Heart right ventricle (tissue), 16 donors: ENCODE measurements at places on chromosomes 12 and 14. TPM values are rescaled to one million over a fixed set of nuclear protein-coding genes. Genes with fewer than 3 reads are reported as not detected.
A peak's percentile ranks its signal among the peaks of the same experiment; 100 is the strongest.

The PIWIL1 gene
- total RNA-seq, result not detected

The DIO2 gene
- total RNA-seq, result 3.7 TPM

The SLC10A1 gene
- total RNA-seq, result not detected

DNA sequence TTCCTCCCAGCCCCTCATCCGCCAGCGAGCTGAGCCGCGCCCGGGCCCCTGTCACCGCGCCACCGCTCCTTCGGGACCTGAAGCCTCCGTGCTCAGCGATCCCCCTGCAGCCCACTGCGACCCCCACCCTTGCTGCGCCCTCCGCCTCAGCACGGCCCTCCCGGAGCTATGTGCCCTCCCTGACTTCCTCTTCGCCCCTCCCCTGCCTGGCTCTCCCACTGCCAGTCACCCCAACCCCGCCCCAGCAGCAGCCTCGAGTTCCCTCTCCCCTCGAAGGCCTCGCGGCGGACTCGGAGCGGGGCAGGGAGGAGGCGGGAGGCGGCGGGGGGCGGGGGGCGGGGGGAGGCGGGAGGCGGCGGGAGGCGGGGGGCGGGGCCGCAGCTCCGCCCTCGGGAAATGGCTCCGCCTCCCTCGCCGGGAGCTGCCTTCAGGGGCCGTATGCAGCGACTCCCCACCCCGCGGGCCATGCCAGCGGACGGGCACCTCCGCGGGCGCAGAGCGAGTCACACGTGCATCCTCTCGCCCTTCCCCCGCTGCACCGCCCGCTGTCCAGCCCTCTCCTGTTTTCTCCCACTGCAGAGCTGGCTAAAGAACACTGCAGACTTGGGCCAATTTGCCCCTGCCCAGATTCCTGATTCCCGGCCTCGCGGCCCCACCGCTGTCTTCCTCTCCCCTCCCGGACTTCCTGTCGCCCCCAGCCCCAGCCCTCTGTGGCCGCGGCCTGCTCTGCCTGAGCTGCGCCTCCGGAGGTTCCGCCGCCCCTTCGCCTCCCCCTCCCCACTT is 29.1 kb upstream of the ADIPOR2 start:
- H3K27ac ChIP-seq, result peak overlapping the region; percentile 96
- peaks cover 13% of the 10 kb centered on the region for H3K4me1 ChIP-seq
- H3K36me3 ChIP-seq, result no peaks in the 10 kb centered on the region
- peak; percentile 92 for DNase-seq
- no peaks in the 10 kb centered on the region for H3K27me3 ChIP-seq

DNA sequence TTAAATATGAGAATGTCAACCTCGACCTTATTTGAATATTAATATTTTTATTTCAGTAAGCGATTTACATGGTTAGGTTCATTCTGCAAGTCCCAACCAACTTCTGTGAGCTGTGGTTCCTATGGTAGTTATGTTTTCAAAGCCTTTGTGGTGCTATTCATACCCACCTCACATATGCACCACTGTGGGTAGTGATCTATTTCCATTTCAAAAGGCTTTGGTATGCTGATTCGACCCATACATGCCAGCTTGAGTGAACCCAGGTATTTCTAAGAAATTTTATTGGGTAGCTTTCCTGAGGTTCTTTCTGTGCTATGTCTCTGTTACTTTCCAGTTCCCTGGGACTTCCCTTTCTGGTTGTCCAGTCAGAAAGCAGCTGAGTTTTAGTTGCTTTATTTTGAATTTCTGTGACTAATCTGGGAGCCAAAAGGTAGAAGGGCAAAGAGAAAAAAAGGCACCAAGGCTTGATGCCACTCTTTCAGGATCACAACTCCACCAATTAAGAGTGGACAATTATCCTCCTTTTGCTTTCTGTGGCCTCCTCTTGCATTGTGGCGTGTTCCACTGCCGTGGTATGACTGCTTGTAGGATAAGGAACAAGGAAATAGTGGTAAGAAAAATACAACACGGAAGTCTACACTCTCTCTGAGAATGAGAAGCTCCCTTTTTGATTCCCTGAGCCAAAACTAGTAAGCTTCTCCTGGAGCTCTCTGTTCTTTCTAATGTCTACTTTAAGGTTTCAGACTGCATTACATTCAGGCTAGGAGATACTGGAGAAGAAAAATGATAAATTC is 729.1 kb downstream of the NOVA1 start:
- no peak overlapping the region for H3K27ac ChIP-seq
- no peak overlapping the region for H3K4me3 ChIP-seq
- DNase-seq, result no peak
- no peaks in the 10 kb centered on the region for H3K27me3 ChIP-seq

DNA sequence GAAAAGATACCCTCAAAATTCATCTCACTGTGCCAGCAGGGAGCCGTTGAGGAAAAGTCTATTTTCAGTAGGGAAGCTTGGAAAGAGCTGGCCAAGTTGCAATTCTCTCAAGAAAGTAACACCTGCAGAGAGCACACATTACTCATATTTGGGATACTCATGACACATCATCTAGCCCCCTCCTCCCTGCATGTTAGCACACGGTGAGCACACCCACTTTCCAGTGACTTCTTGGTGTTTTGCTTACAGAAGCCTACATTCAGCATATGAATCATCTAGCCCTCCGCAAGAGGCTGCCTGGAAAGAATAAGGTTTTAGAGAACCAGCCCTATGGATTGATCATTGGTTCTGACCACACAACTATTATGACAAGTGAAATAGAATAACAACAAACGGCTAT is 124.5 kb downstream of the PTPRO start:
- H3K4me3 ChIP-seq, result no peak overlapping the region
- DNase-seq, result no peak
- H3K4me1 ChIP-seq, result no peaks in the 10 kb centered on the region
- no peak overlapping the region for H3K27ac ChIP-seq
- H3K36me3 ChIP-seq, result no peaks in the 10 kb centered on the region

GRCh38 chr12:72631926-72632685 is 359.9 kb downstream of the TRHDE start:
- H3K27me3 ChIP-seq, result no peaks in the 10 kb centered on the region
- DNase-seq, result no peak
- no peaks in the 10 kb centered on the region for H3K4me1 ChIP-seq
- H3K36me3 ChIP-seq, result no peaks in the 10 kb centered on the region

DNA sequence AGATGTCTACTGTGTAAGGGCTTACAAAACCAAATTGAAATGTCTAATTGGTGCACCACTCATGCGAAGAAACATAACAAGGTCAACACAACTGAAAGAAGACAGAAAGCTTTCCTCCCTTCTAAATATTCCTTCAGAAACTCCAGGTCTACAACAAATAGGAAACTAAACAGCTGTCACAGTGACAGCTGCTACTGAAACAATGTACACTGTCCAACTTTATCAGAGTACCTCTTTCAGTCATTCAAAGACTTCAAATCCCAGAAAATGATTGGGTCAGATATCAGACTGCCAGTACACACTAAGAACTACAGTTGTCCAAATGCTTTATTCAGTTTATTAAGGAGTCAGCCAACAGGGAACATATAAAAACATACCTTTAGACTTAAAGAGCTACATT is 35.2 kb downstream of the CEP128 start:
- no peak overlapping the region for H3K4me3 ChIP-seq
- no peaks in the 10 kb centered on the region for H3K4me1 ChIP-seq
- no peak for DNase-seq
- no peak overlapping the region for H3K27ac ChIP-seq

GRCh38 chr12:10632226-10632625 is 18.8 kb upstream of the MAGOHB start:
- no peaks in the 10 kb centered on the region for H3K36me3 ChIP-seq
- no peaks in the 10 kb centered on the region for H3K27me3 ChIP-seq
- H3K4me1 ChIP-seq, result no peaks in the 10 kb centered on the region
- no peak overlapping the region for H3K4me3 ChIP-seq
- H3K27ac ChIP-seq, result no peak overlapping the region
- no peak for DNase-seq

The TAS2R7 gene
- total RNA-seq, result not detected

- no peaks in the 10 kb centered on the region for H3K4me1 ChIP-seq
- H3K4me3 ChIP-seq, result no peak overlapping the region
- no peak overlapping the region for H3K27ac ChIP-seq
- H3K27me3 ChIP-seq, result peaks cover 65% of the 10 kb centered on the region
- H3K36me3 ChIP-seq, result no peaks in the 10 kb centered on the region
Observed at GRCh38 chr12:113786107-113786506, 180.0 kb downstream of the RBM19 start.

The PLXNC1 gene
- 2.6 TPM for total RNA-seq

DNA sequence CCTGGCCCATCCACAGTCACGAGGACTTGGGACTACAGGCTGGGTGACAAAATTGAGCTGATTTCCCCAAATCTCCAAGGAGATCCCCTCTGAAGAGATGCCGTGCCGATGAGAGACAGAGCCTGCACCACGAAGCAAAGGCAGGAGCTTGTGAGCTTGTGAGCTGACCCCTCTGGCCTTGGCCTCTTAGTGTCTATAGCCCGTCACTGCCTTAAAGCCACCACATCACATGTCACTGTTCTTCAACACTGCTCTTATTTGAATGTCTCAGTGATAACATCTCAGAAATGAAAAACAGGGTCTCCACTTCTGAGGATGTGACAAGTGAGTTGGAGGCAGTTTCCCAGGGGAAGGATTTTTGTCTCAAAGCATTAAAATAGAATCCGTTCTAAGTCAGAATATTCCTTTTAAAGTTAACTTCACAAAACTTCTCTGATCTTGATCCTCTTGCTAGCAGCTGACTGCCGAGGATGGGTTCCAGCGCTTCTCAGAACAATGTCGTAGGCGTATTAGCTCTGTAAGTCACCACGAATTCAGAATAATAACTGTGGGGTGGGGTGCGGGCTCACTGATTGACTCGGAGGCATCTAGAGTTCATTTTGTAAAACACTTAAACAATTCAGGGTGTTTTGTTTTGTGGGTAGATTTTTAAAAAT is 37.5 kb downstream of the CHST11 start:
- DNase-seq, result peak; percentile 57
- H3K27me3 ChIP-seq, result no peaks in the 10 kb centered on the region
- H3K27ac ChIP-seq, result no peak overlapping the region

- no peaks in the 10 kb centered on the region for H3K27me3 ChIP-seq
- H3K36me3 ChIP-seq, result no peaks in the 10 kb centered on the region
- DNase-seq, result no peak
- H3K4me1 ChIP-seq, result no peaks in the 10 kb centered on the region
- H3K4me3 ChIP-seq, result no peak overlapping the region
Observed at GRCh38 chr12:24424889-24425600, 475.6 kb upstream of the SOX5 start.

GRCh38 chr12:15530361-15530760 is 208.1 kb downstream of the PTPRO start:
- H3K27ac ChIP-seq, result no peak overlapping the region
- no peak overlapping the region for H3K4me3 ChIP-seq
- no peaks in the 10 kb centered on the region for H3K36me3 ChIP-seq
- H3K27me3 ChIP-seq, result peaks cover 11% of the 10 kb centered on the region
- DNase-seq, result no peak

- no peaks in the 10 kb centered on the region for H3K27me3 ChIP-seq
- no peaks in the 10 kb centered on the region for H3K4me1 ChIP-seq
- DNase-seq, result no peak
- H3K36me3 ChIP-seq, result no peaks in the 10 kb centered on the region
Observed at GRCh38 chr12:39365364-39366001, 77.4 kb downstream of the KIF21A start.

The DPY19L2 gene
- total RNA-seq, result 58.8 TPM

GRCh38 chr12:80178846-80179245 is 79.5 kb downstream of the OTOGL start:
- no peak overlapping the region for H3K27ac ChIP-seq
- no peak overlapping the region for H3K4me3 ChIP-seq
- DNase-seq, result no peak
- no peaks in the 10 kb centered on the region for H3K27me3 ChIP-seq

DNA sequence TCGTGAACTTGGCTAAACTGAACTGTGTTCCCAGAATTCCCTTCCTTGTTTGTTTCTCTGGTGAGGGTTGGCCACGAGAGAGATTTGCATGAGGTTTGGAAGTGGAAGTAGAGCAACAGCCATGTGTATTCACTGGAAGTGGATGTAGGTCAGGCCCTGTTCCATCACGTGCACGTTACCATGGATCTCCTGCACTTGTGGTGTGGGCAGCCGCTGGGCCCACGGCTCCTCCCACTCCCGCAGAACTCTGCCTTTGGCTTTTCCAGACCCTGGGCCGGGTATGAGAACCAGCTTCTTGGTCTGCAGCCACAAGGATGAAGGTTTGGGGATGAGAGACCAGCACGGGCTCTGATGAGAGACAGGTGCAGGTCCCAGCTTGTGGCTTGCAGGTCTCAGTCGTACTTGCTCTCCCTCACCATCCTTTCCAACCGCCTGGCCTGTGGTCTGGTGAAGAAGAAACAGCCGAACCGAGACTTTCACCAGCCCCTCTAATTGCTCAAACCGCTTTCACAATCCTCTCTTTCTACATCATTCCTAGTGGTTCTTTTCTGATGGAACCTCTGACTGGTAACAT is 94.9 kb downstream of the DUSP16 start:
- no peak for DNase-seq
- peaks cover 4% of the 10 kb centered on the region for H3K36me3 ChIP-seq
- H3K27me3 ChIP-seq, result no peaks in the 10 kb centered on the region
- H3K4me3 ChIP-seq, result no peak overlapping the region
- H3K27ac ChIP-seq, result no peak overlapping the region

The KLHL33 gene
- 0.32 TPM for total RNA-seq

- DNase-seq, result no peak
- peaks cover 7% of the 10 kb centered on the region for H3K4me1 ChIP-seq
Observed at GRCh38 chr12:66232263-66232662, 43.2 kb downstream of the IRAK3 start.

- no peaks in the 10 kb centered on the region for H3K36me3 ChIP-seq
- no peak for DNase-seq
- H3K27me3 ChIP-seq, result no peaks in the 10 kb centered on the region
- peaks cover 3% of the 10 kb centered on the region for H3K4me1 ChIP-seq
Observed at GRCh38 chr12:8894378-8894777, 19.9 kb upstream of the PHC1 start.
